ENCODE measurements at places on chromosomes 3 and 15.

- no peak for DNase-seq
- no peaks in the 10 kb centered on the region for H3K36me3 ChIP-seq
- H3K27me3 ChIP-seq: no peaks in the 10 kb centered on the region
Measured at GRCh38 chr15:85955501-85956391, 123.9 kb upstream of the AGBL1 start.

DNA sequence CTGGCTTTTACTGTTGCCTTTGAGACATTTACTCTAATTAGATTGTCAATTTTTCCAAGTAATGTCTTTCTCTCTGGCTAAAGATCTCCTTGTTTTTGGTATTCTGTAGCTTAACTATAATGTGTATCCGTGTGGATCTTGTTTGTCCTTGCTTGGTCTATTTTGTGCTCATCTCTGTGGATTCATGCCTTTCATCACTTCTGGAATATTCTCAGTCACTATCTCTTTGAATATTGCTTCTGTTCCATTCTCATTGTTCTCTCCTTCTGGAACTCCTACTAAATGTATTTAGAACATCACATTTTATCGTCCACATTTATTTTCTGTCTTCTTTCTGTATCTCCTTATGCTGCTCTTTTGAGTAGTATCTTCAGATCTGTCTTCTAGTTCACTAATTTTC lies 12.7 kb downstream of the PGPEP1L start:
- H3K27me3 ChIP-seq: no peaks in the 10 kb centered on the region
- H3K27ac ChIP-seq: no peak overlapping the region
- no peak for DNase-seq

DNA sequence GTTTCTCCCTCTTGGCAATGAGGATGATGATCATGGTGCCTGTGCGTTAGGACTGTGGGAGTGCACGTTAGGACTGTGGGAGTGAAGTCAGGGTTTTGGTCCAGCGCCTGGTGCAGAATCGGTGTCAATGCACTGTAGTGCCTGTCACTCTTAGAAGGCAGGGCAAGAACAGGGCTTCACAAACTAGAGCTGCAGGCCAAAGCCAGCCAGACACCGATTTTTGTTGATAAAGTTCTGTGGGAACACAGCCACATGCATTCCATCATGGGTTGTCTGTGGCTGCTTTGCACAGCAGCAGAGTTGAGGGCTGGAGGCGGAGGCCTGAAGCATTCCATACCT lies 32.6 kb upstream of the NR2C2 start:
- DNase-seq: no peak
- H3K27ac ChIP-seq: no peak overlapping the region
- no peaks in the 10 kb centered on the region for H3K4me1 ChIP-seq

DNA sequence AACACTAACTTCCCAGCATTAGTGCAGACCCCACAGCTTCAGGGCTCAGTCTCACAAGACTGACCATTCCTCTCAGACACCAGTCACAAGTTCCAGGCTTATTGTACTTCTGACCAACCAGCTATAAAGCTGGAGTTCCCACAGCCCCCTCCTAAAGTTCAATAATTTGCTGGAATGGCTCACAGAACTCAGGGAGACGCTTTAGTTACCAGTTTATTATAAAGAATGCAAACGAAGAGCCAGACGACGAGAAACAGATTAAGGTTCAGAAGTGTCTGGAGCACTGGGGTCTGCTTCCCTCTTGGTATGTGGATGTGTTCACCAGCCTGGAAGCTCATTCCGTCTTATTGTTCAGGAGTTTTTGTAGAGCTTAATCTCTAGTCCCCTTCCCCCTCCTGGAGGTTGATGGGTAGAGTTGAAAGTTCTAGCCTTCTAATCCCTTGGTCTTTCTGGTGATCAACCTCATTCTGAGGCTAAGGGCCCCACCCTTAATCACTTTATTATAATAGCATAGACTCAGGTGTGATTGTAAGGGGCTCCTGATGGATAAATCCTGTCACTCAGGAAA lies 4.8 kb upstream of the CSRNP1 start:
- H3K4me3 ChIP-seq: no peak overlapping the region
- H3K4me1 ChIP-seq: no peaks in the 10 kb centered on the region
- H3K27ac ChIP-seq: no peak overlapping the region
- no peaks in the 10 kb centered on the region for H3K27me3 ChIP-seq
- no peak for DNase-seq

- H3K27me3 ChIP-seq: no peaks in the 10 kb centered on the region
- H3K36me3 ChIP-seq: no peaks in the 10 kb centered on the region
- peaks cover 7% of the 10 kb centered on the region for H3K4me1 ChIP-seq
- H3K27ac ChIP-seq: no peak overlapping the region
- H3K4me3 ChIP-seq: no peak overlapping the region
- no peak for DNase-seq
Measured at GRCh38 chr15:51135276-51135675, 40.6 kb upstream of the TNFAIP8L3 start.
